ENCODE measurements at places on chromosomes 11 and 22.

DNA sequence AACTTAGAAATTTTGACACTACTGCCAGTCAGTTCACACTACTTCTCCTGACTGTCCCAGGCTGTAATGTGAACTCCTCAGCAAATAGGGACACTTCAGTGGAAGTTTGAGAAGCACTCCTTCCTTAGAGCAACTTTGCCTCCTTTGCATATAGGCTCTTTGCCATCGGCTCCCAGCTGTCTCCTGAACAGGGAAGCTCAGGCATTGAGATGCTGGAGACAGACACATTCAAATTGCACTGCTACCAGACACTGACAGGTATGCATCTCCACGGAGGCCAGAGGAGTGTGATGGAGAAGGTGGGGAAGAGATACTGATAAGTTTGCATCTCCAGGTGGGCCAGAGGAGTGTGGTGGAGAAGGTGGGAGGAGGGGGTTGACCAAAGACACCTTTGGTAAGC lies 1.4 kb downstream of the TRAPPC4 start:
- no peak for DNase-seq

DNA sequence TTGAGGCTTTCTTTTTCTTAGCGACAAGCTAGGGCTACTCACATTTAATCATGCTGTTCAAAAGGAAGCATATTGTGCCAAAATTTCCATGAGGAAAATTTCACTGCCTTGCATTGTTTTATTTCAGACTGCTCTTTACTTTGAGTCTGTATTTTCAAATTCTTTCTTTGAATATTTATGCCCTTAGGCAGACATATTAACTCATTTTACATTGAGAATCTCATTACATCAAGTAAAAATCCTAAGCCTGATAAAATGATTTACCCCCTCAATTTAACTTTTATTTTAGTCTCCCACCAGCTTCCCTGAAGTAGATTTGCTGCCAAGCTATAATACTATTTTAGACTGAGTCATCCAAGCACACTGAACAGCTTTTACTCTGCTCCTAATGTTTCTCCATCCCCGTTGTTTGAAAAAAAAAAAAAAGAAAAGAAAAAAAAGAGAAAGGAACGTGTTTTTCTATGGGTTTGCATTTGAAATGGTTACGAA lies 189.3 kb upstream of the MTMR2 start:
- DNase-seq: no peak

- no peak for DNase-seq
These were observed 632.7 kb upstream of the CHORDC1 start for GRCh38 chr11:90855531-90855930.

DNA sequence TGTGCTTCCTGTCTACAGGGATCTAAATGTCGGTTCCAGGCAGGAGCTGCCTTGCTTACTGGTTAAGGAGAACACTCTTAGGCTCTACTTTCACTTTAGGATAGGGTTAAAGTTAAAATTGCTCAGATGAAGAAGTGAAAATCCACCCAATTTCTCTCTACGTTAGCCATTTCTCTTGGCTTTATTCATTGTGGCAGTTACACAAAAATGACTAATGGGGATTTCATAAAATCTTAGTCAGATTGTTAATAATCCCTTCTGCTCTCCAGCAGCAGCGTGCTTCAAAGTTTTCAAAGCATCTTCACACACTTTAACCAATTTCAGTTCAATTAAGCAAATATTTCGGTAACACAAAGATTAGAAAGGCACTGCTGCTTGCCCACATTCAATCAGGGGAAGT lies 58.4 kb upstream of the RCN1 start:
- DNase-seq: no peak

- no peak for DNase-seq
These were observed 238.7 kb downstream of the FAM181B start for GRCh38 chr11:82494988-82495432.

DNA sequence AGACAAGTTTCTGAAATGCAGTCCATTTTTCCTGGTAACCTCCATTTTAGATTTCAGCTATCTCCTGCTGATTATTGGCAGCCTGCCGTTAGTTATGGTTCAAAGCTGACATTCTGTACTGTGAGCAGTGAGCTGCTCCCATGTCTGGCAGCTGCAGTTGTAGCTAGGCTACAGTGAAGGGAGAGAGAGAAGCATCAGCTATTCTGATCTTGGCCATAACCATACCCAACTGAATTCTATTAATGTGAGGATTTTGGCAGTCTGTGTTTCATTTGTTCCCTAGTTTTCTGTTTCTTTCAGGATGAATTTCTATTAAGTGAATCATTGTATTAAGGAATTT lies 33.4 kb downstream of the SIK2 start:
- DNase-seq: no peak

DNA sequence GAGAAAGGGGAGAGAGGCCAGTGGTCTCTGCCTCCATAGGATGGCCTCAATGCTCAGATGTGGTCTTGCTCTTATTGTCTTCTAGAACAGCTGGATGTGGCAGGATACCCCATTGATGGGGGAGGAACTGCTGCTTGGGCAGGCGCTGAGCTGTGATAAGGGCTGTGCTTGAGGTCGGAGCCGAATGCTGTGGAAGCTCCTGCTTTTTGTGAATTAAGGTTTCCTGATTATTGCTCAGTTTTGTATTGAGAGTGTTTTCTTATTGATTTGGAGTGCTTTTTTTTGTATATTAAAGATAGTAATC lies 57.2 kb downstream of the CABIN1 start:
- no peak for DNase-seq

GRCh38 chr11:86167499-86168164 lies 76.9 kb upstream of the EED start:
- no peak for DNase-seq

- DNase-seq: peak; percentile 76
These were observed 3.1 kb downstream of the CBX6 start for GRCh38 chr22:38868886-38869381.

DNA sequence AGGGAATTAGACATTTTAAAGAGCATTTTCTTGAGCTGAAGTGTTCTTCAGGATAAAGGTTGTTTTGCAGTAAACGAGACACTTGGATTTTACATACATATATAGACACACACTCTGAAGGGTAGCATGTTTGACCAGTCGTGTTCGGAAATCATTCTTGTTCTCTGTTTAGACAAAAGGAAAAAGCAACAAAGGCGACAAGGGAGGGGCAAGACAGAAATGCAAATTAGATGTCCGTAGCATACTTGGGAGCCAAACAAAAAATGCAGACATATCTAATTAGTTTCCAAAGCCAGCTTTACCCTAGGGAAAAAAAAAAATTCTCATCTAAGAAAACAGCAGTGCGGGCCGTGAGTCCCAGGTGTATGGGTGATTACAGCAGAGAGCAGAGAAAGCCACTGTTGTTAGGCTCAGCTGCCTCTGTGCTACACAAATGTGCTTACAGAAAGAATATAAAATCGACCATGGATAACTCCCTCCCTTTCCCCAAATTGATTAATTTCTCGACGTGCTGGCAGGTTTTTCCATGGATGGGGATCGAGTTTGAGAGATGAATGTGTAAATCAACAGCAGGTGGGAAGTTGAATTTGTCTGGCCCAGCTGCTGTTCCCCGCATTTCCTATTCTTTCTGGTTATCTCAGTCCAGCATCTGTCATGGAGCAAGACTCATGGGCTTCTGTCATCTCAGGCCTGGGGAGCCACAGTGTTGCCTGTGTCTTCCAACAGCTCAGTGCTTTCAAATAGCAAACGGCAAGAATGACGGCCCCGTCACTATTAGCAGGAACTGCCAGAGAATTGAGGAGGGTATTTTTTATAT lies 176.5 kb upstream of the TTC12 start:
- DNase-seq: no peak

GRCh38 chr22:34344702-34345101 lies 424.4 kb upstream of the LARGE1 start:
- no peak for DNase-seq

- DNase-seq: no peak
These were observed 2.1 kb downstream of the OAF start for GRCh38 chr11:120212926-120213325.

DNA sequence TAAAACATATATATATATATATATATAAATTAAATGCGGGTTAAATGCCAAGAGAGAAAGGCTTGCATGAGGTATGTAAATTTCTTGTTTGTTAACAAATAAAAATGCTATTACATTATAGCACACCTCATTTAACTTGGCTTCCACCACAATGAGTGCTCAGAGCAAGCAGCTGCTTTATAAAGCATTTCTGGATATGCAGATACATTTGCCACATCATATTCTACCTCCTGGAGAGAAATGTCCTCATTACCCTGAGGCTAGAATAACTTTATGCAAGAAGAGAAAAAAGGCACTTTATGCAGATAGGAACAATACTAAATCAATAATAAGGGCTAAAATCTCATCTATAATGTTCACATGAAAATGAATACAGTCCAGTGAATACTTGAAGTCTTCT lies 181.7 kb upstream of the CCDC90B start:
- DNase-seq: no peak

- DNase-seq: no peak
These were observed 5.7 kb downstream of the C1QTNF6 start for GRCh38 chr22:37182101-37182948.

GRCh38 chr22:26565889-26566288 lies 24.0 kb downstream of the TPST2 start:
- DNase-seq: no peak

GRCh38 chr11:109993786-109994185 lies 99.4 kb upstream of the ZC3H12C start:
- no peak for DNase-seq

- DNase-seq: no peak
These were observed 12.5 kb downstream of the FLRT1 start for GRCh38 chr11:64048042-64048854.

- peak; percentile 18 for DNase-seq
These were observed 43.4 kb downstream of the CPT1A start for GRCh38 chr11:68798221-68798813.

DNA sequence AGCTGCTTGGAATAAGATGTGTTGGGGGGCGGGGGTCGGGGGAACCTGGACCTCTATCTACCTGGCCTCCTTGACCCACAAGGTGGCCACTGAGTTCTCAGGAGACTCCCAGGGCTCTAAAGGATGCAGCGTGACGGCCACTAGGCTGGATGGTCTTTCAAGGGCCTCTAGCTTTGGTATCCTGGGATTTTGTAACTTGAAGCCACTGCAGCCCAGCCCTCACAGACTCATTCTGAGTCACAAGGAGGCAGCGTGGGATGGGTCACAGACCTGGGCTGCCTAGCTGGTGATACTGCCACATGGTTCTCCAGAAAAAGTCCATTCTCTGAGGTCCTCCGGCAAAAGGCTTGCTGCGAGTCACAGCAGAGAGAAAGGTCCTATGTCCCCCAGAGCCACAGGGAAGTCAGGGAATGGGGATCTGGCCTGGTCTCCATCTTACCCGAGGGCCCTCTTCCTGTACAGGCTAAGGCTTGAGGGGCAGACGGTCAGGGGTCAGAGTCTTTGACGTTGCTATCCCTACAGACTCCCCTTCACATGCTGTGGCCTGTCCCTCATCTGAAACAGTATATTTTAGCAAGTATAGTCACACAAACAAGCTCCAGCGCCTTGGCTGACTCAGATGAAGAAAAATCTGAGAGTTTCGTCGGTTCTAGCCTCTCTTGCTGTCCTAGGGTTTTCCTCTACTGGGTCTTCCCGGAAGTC lies 52.4 kb downstream of the KCNC1 start:
- no peak for DNase-seq

DNA sequence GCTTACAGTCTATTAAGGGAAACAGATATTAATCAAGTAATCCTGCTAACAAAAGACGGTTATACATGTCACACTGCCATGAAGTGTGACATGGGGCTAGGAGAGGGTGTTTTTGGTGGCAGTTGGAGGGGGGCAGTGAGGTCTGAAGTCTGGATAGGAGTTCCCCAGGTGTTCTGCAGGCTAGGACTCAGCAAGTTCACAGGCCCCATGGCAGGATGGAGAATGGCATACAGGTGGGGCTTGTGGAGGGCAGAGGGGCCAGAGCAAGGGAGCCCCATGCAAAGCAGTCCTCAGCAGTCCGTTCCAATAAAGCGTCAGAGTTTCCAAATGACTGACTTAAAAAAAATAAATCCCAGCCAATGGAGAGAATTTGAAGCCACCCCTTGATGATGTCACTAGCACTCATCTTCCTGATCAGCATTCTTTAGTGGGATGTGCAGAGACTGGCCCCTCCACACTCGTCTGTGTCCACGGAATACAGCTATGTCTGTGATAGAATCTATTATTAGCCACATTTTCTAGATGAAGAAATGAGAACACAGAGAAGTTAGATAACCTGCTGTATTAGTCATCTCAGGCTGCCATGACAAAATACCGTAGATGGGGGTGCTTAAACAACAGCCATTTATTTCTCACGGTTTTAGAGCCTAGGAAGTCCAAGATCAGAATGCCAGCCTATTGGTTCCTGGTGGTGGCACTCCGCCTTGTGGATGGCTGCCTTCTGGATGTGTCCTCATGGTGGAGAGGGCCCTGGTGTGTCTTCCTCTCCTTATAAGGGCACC lies 32.6 kb downstream of the PRDM11 start:
- DNase-seq: no peak

GRCh38 chr11:75534259-75535069 lies 8.7 kb upstream of the GDPD5 start:
- no peak for DNase-seq

DNA sequence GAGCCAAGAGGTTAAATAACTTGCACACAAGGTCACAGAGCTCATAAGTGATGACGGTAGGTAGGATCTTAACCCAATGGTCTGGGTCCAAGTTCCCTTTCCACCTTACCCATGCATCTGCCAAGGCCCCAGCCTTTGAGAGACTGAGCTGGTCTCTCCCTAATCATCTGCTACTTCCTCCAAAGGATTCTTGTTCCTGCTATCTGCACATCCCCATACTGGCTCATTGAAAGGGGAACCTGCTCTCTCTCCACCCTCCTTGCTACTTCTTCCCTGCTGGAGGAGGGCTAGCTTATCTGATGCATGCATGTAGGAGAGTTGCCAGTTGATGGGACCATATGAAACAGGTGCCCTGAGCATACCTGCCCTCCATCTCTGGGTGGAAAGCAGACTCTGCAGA lies 47.7 kb downstream of the COMMD9 start:
- no peak for DNase-seq

DNA sequence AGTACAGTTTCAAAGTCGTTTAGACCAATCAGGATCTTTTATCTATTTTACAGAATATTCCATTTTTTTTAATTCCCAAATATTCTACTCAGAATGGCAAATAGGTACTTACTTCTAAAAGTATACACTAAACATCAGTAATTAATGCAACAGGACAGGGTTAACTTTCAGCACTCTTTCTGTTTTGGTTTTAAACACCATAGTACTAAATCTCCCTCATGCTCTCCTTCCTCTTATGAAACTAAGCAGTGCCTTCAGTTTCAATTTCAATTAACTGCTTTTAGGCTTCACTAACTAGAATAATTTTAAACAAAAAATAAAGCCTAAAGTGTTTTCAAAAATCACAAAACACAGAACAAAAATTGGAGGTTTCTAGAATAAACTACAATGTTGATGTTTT lies 57.9 kb downstream of the NOX4 start:
- DNase-seq: no peak

GRCh38 chr11:126362879-126363655 lies 7.6 kb downstream of the ST3GAL4 start:
- no peak for DNase-seq

DNA sequence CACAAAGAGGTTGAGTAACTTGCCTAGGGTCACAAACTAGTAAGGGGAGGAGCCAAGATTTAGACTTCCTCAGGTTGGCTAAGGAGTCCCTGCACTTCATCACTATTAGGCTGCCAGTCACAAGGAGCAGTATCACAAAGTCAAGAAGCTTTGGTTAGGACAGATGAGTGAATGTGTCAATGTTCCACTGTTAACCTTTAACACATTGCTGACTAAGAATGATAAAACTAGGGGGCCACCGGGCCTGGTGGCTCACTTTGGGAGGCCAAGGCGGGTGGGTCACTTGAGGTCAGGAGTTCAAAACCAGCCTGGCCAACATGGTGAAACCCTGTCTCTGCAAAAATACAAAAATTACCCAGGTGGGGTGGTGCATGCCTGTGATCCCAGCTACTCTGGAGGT lies 32.0 kb downstream of the TMEM123 start:
- no peak for DNase-seq
